ENCODE measurements at places on chromosomes 6 and 20. TPM values are rescaled to one million over a fixed set of nuclear protein-coding genes. Genes with fewer than 3 reads are reported as not detected.

The ELOVL4 gene
- total RNA-seq = 0.38 TPM

The TFAP2B gene
- total RNA-seq = 25.3 TPM

The PAK5 gene
- 0.13 TPM for total RNA-seq

The DAAM2 gene
- total RNA-seq = 19.8 TPM

The BCKDHB gene
- 22.8 TPM for total RNA-seq

The NRSN1 gene
- total RNA-seq = not detected

The CBFA2T2 gene
- 17.3 TPM for total RNA-seq

The GUCA1A gene
- not detected for total RNA-seq

DNA sequence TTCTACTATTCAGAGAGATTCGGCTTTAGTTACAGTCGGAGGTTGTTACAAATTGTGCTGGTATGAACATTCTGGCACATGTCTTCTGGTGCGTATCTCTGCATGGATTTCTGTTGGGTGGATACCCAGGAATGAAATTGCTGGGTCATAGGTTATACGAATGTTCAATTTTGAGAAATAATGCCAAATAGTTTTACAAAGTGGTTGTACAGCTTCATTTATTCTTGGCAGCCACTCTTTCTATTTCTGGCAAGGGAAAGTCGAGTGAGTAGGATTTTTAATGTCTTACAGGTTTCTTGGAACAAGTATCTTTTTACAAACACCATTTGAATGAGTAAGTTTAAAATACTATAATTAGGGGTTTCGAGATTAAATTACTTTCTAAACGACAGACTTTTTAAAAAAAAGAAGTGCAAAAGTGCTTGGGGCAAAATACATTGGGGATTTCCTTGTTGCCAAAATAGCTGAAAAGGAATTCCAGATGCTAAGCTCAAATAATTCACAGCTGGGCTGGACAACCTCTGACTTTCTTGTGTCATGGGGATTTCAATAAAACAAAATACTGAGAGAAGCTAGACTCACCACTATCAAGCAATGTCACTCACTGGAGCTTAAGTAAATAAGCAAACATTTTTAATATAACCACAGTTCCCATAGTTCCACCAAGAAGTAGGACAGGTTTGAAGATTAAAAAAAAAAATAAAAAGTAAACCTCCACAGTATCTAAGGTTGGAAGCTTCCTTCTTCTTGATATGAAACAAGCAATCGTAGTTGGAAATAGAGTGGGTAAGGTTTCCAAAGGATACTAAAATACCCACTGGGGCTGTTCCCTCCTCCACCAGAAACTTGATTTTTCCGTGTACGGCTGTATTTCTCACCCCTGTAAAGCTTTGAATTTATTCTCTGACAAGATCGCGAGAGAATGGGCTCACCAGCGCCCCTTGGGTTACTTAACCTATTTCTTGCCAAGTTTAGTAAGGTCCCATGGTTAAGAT lies 21.6 kb upstream of the GFOD1 start:
- no peak overlapping the region for H3K27ac ChIP-seq
- H3K27me3 ChIP-seq = no peaks in the 10 kb centered on the region
- no peaks in the 10 kb centered on the region for H3K36me3 ChIP-seq
- peaks cover 5% of the 10 kb centered on the region for H3K4me1 ChIP-seq
- no peak overlapping the region for H3K4me3 ChIP-seq

DNA sequence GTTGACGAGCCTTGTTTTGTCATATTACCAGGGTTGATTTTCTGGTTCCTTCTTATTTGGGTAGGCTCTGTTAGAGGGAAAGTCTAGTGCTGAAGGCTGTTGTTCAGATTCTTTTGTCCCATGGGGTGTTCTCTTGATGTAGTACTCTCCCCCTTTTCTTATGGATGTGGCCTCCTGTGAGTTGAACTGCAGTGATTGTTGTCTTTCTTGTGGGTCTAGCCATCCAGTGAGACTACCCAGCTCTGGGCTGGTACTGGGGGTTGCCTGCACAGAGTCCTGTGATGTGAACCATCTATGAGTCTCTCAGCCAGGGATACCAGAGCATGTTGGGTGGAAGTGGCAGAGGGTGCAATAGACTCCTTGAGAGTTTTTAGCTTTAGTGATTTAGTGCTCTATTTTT lies 680.6 kb downstream of the RFPL4B start:
- H3K4me1 ChIP-seq = no peaks in the 10 kb centered on the region
- no peak for DNase-seq
- no peak overlapping the region for H3K4me3 ChIP-seq
- H3K36me3 ChIP-seq = no peaks in the 10 kb centered on the region

DNA sequence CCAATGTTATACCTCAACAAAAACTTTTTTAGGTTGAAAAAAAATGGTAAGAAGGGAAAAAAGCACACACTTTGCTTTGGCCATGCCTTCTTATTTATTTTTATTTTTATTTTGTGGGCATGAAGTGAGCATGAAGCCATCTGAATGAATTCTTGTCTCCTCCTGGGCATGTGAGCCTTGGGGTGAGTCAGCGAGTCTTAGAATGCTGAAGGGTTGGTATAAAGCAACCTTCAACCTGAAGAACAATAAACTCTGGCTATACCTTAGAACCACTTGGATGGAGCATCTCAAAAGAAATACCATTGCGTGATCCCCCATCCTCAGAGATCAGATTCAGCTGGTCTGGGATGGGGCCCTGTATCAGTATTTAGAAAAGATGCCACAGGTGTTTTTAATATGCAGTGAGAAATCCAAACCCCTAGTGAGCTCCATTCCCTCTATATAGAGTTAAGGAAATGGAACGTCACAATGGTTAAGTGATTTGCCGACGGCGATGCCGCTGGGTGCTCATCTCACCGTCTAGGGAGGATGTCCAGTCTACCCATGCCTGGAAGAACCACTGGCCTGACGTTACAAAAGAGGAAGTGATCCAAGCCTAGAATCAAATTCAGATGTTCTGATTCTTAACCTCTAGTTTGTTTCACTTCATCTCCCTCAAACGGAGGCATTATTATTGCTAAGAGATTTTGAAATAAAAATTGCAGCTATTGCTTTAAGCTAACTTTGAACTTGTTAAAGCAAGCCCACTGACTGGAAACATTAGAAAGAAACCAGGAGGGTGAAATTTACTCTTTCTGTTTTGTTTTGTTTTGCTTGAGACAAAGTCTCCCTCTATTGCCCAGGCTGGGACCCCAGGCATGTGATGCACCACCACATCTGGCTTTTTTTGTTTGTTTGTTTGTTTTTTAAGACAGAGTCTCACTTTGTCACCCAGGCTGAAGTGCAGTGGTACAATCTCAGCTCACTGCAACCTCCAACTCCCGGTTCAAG lies 67.1 kb downstream of the EDN1 start:
- no peak overlapping the region for H3K27ac ChIP-seq
- H3K27me3 ChIP-seq = no peaks in the 10 kb centered on the region
- no peak for DNase-seq
- peaks cover 10% of the 10 kb centered on the region for H3K4me1 ChIP-seq

GRCh38 chr6:26299286-26300042 lies 65.5 kb upstream of the BTN3A2 start:
- no peaks in the 10 kb centered on the region for H3K27me3 ChIP-seq
- H3K4me1 ChIP-seq = no peaks in the 10 kb centered on the region
- no peak overlapping the region for H3K4me3 ChIP-seq

GRCh38 chr6:11712760-11713159 lies 65.8 kb downstream of the ADTRP start:
- DNase-seq = no peak
- no peaks in the 10 kb centered on the region for H3K27me3 ChIP-seq
- H3K36me3 ChIP-seq = no peaks in the 10 kb centered on the region
- peaks cover 3% of the 10 kb centered on the region for H3K4me1 ChIP-seq
- H3K27ac ChIP-seq = no peak overlapping the region

DNA sequence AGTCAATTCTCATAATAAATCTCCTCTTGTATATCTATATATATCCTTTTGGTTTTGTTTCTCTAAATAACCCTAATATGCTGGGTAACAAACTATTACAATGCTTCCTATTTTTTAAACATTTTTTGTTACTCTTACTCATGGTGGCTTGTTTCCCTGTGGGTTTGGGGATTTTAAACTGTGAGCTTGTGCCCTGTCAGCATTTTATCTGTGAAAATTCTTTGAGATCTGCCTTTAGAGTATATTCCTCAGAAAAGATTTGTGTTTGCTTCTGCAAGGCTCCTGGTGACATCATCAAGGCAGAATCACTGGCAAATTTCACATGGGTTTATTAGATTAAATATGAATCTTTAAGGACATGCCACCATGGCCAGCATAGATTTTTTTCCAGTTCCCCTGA lies 273.6 kb downstream of the LRFN2 start:
- DNase-seq = no peak
- H3K36me3 ChIP-seq = no peaks in the 10 kb centered on the region
- no peaks in the 10 kb centered on the region for H3K27me3 ChIP-seq

- H3K4me3 ChIP-seq = no peak overlapping the region
- H3K27me3 ChIP-seq = no peaks in the 10 kb centered on the region
- H3K27ac ChIP-seq = no peak overlapping the region
- H3K4me1 ChIP-seq = no peaks in the 10 kb centered on the region
- H3K36me3 ChIP-seq = no peaks in the 10 kb centered on the region
Measured at GRCh38 chr6:144232832-144233230, 52.3 kb upstream of the UTRN start.

GRCh38 chr6:32847004-32847403 lies 3.2 kb upstream of the PSMB8 start:
- no peak overlapping the region for H3K4me3 ChIP-seq
- peaks cover 2% of the 10 kb centered on the region for H3K27me3 ChIP-seq
- peaks cover 32% of the 10 kb centered on the region for H3K36me3 ChIP-seq
- no peak overlapping the region for H3K27ac ChIP-seq

DNA sequence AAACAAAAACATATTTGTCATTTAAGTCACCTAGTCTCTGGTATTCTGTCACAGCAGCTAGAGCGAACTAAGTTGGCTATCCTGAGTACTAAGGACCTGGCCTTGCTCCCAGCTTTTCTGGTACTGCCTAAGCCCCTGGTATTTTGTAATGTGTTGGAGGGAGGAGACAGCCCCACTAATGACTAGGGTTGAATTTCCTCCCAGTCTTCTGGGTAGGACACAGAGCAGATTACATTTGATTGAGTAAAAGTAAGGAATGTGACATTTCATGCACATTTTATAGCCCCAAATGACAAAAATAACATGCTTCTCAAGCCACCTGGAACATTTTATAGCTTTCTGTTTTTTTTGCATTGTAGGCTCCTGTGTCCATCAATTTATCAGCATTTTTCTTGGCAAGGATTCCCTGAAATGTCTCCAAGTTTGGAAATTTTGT lies 47.9 kb upstream of the DDR1 start:
- no peak overlapping the region for H3K27ac ChIP-seq
- DNase-seq = peak; percentile 82
- H3K27me3 ChIP-seq = no peaks in the 10 kb centered on the region
- no peaks in the 10 kb centered on the region for H3K4me1 ChIP-seq
- no peak overlapping the region for H3K4me3 ChIP-seq

DNA sequence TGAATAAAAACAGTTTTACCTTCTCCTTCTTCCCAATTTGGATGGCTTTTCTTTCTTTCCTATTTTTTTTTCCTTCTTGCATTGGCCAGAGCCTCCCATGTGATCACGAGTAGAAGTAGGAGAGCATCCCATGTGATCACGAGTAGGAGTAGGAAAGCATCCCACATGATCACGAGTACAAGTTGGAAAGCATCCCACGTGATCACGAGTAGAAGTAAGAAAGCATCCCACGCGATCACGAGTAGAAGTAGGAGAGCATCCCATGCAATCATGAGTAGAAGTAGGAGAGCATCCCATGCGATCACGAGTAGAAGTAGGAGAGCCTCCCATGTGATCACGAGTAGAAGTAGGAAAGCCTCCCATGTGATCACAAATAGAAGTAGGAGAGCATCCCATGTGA lies 218.6 kb downstream of the DLL1 start:
- H3K4me1 ChIP-seq = no peaks in the 10 kb centered on the region
- no peaks in the 10 kb centered on the region for H3K27me3 ChIP-seq
- no peak overlapping the region for H3K4me3 ChIP-seq
- no peak for DNase-seq
- H3K36me3 ChIP-seq = no peaks in the 10 kb centered on the region

DNA sequence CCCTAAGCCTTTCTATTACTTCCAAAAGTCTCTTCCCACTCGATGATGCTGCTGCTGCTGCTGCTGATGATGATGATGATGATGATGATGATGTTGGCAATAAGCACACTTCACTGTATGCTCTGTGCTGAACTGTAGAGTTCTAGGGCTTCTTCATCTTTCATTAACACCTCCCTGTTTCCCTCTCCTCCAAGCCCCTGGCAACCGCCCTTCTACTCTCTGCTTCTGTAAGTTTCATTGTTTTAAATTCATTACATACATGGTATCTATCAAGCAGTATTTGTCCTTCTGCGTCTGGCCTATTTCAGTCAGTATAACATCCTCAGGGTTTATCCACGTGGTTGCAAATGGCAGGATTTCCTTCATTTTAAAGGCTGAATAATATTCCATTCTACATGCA lies 100.2 kb downstream of the THBS2 start:
- DNase-seq = no peak
- H3K4me1 ChIP-seq = no peaks in the 10 kb centered on the region
- H3K4me3 ChIP-seq = no peak overlapping the region
- H3K27me3 ChIP-seq = no peaks in the 10 kb centered on the region

GRCh38 chr6:127486934-127487333 lies 27.7 kb upstream of the KIAA0408 start:
- no peaks in the 10 kb centered on the region for H3K36me3 ChIP-seq
- no peak overlapping the region for H3K27ac ChIP-seq
- H3K27me3 ChIP-seq = no peaks in the 10 kb centered on the region

GRCh38 chr6:162474722-162475121 lies 252.8 kb downstream of the PRKN start:
- H3K27me3 ChIP-seq = no peaks in the 10 kb centered on the region
- peaks cover 4% of the 10 kb centered on the region for H3K4me1 ChIP-seq
- DNase-seq = no peak

DNA sequence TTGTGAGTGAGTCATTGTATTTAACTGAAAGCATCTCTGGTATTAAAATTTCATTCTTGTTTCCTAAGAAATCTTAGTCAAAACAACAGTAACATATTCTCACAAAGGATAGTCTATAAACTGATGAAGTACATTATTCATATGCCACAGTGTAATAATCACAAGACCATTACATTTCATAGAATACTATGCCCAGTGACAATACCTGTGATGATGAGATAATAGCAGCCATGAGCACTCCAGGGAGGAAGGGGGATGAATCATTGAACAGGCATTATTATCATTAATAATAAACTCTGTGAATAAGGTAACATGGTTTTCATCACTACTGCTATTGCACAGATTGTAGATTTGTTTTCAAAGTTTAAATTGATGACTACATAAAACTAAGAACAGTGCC lies 667.9 kb downstream of the EPM2A start:
- no peak overlapping the region for H3K4me3 ChIP-seq
- H3K27me3 ChIP-seq = no peaks in the 10 kb centered on the region
- DNase-seq = no peak
- no peak overlapping the region for H3K27ac ChIP-seq

- DNase-seq = no peak
- no peak overlapping the region for H3K27ac ChIP-seq
- H3K4me1 ChIP-seq = no peaks in the 10 kb centered on the region
- no peaks in the 10 kb centered on the region for H3K36me3 ChIP-seq
- no peaks in the 10 kb centered on the region for H3K27me3 ChIP-seq
- H3K4me3 ChIP-seq = no peak overlapping the region
Measured at GRCh38 chr6:120378582-120379220, 955.6 kb downstream of the TBC1D32 start.

- no peaks in the 10 kb centered on the region for H3K36me3 ChIP-seq
- H3K27me3 ChIP-seq = no peaks in the 10 kb centered on the region
- peaks cover 3% of the 10 kb centered on the region for H3K4me1 ChIP-seq
- no peak for DNase-seq
- H3K27ac ChIP-seq = no peak overlapping the region
Measured at GRCh38 chr6:111766201-111766857, 106.9 kb downstream of the FYN start.

All from kidney (tissue), 22 donors.